ENCODE measurements at places on chromosomes 1 and 21.

DNA sequence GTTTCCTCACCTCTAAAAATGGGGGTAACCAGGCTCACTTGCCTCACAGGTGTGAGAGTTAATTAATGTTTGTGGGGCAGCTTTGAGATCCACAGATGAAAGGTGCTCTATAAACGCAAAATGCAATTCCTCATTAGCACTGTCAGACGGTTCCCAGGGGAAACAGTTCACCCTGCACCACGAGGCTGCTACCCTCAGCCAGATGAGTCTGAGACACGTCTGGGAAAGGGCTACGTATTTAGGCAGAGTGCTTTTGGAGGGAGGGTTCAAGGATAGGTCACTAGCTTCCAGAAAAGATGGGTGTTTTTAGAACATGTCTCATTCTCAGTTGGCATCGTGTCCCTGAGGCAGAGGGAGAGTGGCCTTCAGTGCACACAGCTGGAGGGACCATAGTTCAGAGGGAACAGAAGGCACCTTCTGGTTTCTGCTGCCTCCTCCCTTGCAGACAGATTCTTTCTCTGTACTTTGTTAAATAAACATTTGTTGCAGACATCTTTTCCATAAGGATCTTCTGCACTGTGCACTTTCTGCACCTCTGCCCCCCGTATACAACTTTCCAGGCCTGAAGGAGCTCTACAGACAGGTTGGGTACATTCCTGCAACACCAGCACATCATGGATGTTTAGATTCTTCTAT lies 139.9 kb downstream of the CLIC6 start:
- no peak for DNase-seq

DNA sequence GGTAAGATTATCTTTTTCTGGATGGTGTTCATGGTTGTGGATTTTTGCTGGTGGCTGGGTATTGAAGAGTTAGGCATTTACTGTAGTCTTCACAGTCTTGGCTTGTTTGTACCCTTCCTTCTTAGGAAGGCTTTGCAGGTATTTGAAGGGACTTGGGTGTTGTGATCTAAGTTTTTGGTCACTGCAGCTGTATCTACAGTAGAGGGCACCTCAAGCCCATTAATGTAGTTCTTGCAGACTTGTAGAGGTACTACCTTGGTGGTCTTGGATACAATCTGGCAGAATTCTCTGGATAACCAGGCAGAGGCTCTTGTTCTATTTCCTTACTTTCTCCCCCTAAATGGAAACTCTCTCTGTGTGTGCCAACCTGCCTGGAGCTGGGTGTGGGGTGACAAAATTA lies 155.8 kb upstream of the BRINP3 start:
- DNase-seq: no peak

DNA sequence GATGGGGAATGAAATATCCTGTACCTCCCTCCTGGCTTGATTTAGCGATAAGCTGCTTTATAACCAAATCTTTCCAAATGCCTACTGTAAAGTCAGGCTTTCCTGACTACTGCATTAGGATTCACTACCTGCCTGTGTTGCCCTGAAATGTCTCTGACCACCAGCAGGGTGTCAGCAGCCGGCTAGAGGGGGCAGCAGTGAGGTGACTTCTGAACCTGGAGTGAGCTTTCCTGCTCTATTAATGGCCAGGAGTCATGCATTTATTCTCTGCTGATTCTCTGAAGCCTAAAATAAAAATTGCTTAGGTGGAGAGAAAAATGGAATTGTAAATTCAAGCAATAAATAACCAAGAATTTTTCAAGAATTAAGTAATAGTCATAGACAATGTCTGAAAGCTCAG lies 2.5 kb downstream of the BACE2 start:
- DNase-seq: no peak

DNA sequence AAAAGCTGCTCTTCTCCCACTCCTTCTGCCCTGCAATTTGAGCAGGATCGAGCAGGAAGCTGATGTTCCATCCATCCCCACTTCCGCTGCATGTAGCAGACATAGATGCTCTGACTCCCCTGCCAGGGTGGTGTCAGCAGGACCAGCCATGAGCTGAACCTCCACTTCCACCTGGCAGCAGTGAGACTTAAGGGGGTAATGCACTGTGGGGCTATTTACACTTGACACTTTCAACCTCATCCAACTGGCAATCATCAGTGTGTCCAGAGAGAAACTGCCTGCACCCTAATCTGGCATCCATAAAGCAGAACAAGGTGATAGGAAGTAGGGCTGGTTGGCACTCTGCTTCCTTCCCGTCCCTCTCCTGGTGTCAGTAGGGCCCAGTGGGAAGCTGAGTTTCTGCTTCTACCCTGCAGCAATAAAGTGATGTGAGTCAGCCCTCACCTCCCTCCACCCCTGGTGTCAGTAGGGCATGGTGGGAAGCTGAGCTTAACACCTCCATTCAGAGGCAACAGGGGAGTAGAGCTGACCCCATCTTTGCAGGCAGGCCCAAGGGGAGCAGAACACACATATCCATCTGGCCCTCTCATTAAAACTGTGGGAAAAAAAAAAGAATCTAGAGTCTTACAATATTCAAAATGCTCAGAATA lies 272.3 kb downstream of the PTPRU start:
- DNase-seq: no peak

GRCh38 chr21:45556645-45557615 lies 14.7 kb upstream of the SLC19A1 start:
- DNase-seq: no peak

- DNase-seq: no peak
Measured at GRCh38 chr1:234586304-234586703, 23.7 kb downstream of the IRF2BP2 start.

- no peak for DNase-seq
Measured at GRCh38 chr1:223244366-223245103, 101.5 kb upstream of the TLR5 start.

DNA sequence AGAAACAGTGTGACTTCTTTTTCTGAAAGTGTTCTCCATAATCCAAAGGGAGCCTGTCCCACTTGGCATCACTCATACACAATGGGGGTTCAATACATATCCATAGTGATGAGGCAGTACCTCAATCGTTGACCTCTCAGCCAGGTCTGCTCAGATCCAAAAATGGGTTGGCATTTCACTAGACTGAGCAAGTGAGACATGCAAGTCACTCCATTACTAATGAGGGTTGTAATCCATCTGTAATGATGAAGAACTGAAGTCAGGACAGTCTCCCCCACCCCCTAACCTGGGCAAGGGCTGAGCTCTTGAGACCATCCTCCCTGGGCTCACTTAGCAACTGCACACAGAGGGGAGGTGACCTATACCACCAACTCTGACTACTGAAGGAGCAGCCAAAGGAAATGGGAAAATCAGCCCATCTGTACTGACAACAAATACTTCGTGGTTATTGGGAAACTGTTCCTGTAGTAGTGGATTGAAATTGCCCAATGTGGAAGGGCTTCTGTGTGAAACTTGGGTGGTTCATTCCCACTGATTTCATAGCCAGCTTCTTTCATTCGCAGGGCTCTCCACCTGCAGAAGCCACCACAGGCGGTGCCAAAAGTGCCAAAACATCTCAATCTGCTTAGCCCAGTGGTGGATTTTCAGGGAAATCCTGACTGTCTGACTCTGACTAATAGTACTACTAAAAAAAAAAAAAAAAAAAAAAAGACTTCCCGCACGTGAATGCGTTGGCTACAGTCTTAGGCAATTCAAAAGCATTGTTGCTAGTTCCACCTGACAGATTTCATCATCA lies 5.0 kb downstream of the NGF start:
- no peak for DNase-seq

DNA sequence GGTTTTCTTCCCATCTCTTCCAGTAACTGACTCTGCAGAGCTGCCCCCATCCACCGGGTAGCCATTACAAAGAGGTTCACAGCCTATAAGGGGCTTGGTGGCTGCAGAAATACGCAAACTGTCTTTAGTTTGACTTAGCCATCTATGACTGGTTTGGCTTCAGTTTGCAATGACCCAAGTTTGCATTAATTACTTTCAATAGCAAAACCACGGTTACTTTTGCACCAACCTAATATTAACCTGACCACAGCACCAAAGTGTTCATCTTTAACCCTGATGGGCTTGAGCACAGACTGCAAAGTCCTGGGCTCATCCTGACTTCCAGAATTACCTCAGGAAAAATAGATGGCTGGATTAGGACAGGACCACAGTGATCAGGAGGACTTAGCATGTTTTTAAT lies 2.2 kb upstream of the HAO2 start:
- DNase-seq: no peak

- no peak for DNase-seq
Measured at GRCh38 chr21:42751866-42752265, 98.4 kb downstream of the PDE9A start.

GRCh38 chr1:55334160-55334559 lies 119.0 kb upstream of the USP24 start:
- DNase-seq: no peak

- DNase-seq: no peak
Measured at GRCh38 chr1:186925881-186926669, 97.3 kb downstream of the PLA2G4A start.

DNA sequence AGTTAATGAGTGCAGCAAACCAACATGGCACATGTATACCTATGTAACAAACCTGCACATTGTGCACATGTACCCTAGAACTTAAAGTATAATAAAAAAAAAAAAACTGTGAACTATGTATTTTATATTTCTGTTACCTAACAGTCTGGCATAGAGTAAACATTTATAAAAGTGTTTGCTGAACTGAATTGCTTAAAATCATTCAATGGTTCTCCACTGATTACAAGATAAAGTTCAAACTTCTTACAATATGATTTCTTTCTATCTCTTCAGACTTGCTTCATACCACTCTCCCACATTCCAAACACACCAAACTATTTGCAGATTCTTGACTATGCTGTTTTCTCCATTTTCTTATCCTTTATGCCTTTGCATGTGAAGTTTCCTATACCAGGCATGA lies 89.9 kb downstream of the UROD start:
- no peak for DNase-seq

DNA sequence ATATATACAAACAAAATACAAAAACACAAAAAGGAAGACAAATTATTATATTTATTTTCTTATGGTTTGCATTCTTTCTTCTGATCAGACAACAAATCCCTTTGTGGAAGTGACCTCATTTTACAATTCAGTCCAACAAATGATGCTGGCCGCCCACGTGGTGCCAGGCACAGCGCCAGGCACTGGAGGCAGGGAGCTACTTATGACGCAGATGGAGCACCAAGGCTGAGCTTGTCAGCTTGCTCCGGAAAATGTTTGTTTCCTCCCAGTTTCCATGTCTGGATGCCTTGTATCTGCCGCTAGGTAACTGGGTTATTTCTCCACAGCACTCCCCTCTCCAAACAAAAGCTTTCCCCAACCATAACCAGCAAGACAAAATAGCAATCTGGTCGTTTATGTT lies 30.7 kb upstream of the CD34 start:
- no peak for DNase-seq

DNA sequence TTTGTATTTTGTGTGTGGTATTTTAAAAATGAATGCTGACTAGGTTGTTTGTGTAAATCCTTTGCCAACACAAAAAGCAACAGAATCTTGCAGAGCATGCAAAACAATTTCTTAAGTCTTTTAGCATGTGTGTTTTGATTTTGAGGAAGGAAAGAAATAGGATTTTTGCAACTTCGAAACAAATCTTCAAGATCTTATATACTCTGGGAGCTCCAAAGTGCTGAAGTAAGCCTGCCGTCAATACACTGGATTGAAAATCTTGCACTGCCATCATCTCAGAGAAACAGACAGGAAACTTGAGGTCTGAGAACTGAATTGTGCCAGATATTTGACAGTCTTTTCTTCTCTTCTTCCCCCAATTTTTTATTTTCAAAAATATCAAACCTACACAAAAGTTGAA lies 29.3 kb upstream of the DISP1 start:
- no peak for DNase-seq

GRCh38 chr1:115877511-115877910 lies 36.6 kb upstream of the NHLH2 start:
- no peak for DNase-seq

GRCh38 chr1:225655509-225656258 lies 2.8 kb upstream of the ENAH start:
- DNase-seq: no peak
